Stimulated activated naive CD4-positive, alpha-beta T cell (primary cell): ENCODE measurements at places on chromosomes 3 and 15.

GRCh38 chr3:50533316-50533715 lies 29.9 kb upstream of the CACNA2D2 start:
- no peak for DNase-seq

DNA sequence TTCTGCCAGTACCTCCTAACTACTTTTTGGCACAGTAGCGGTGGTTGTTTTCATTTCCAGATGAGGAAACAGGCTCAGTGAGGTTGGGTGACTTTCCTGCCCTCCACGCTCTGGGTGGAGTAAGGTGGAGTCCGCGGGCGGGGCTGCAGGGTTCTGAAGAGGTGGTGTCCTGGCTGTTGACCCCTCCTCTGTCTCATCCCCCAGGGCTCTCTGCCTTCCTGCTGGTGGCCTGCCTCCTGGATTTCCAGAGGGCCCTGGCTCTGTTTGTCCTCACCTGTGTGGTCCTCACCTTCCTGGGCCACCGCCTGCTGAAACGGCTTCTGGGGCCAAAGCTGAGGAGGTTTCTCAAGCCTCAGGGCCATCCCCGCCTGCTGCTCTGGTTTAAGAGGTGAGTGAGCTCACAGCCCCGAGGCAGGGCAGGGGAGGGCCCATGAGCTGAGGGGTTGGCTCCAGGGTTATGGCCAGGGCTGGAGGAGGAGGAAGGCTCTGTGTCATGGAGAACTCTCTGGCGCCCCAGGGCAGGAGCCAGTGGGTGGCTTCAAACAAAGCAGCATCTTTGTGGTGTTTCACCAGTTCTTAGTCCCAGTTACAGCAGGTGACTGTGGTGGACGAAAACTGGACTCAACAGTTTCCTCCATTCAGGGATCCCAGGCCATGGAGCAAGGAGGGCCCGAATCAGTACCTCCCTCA lies 10.4 kb downstream of the SLC28A1 start:
- no peak for DNase-seq

GRCh38 chr3:9600597-9600996 lies 47.0 kb upstream of the LHFPL4 start:
- no peak for DNase-seq

- DNase-seq = no peak
Measured at GRCh38 chr15:79878078-79878705, 18.6 kb downstream of the MTHFS start.

- no peak for DNase-seq
Measured at GRCh38 chr3:13039213-13039896, 33.9 kb downstream of the IQSEC1 start.

DNA sequence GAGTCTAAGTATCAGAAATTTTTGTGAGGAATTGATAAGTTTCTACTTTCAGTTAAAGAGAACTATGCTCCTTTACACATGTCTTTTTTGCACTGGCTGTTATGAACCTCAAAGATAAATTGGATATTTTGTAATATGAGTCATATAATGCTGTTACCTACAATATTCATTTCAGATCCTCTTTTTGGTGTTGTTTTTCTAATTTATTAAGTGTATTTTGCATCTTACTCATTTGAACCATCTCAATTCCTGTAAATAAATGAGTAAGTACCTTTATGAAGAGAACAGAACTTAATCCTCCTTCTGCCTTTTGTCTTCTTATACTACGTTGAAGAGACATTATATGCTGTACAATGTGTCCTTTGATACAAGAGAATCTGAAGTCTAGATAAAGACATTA lies 74.4 kb downstream of the ZIC1 start:
- no peak for DNase-seq

GRCh38 chr3:26291840-26292239 lies 330.7 kb upstream of the LRRC3B start:
- no peak for DNase-seq

- no peak for DNase-seq
Measured at GRCh38 chr3:181311186-181311585, 321.6 kb upstream of the DNAJC19 start.

GRCh38 chr3:133474251-133474801 lies 74.5 kb downstream of the BFSP2 start:
- DNase-seq = no peak

GRCh38 chr15:51737522-51738305 lies at the start of gene LYSMD2:
Gene LYSMD2, minus strand, starts transcription at chr15:51737655. Its CDS starts 33 bp downstream, at chr15:51737622.
- DNase-seq = peak; percentile 71

DNA sequence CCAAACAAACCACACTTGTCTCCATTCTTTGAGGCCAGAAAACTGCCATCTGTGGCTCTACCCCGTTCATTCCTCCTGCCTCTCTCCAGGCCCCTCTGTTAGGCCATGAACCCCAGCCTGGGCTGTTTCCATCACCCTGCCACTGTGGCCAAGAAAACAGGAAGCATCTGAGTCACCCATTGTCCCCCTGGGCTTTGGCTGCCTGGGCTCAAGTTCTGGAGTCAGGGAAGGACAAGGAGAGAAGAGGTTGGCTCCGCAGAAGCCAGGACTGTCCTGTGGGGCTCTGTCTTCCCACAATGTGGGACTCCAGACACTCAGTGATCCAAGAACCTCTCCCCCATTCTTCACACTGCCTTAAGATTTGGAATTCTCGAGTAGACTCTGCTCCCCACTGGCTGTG lies 14.8 kb upstream of the LCTL start:
- no peak for DNase-seq
